ENCODE measurements at places on chromosomes 6 and 20. TPM values are rescaled to one million over a fixed set of nuclear protein-coding genes. Genes with fewer than 3 reads are reported as not detected.
A peak's percentile ranks its signal among the peaks of the same experiment; 100 is the strongest.

The BLCAP gene
- 29.1 TPM for total RNA-seq

The AKAP12 gene
- 380 TPM for total RNA-seq

DNA sequence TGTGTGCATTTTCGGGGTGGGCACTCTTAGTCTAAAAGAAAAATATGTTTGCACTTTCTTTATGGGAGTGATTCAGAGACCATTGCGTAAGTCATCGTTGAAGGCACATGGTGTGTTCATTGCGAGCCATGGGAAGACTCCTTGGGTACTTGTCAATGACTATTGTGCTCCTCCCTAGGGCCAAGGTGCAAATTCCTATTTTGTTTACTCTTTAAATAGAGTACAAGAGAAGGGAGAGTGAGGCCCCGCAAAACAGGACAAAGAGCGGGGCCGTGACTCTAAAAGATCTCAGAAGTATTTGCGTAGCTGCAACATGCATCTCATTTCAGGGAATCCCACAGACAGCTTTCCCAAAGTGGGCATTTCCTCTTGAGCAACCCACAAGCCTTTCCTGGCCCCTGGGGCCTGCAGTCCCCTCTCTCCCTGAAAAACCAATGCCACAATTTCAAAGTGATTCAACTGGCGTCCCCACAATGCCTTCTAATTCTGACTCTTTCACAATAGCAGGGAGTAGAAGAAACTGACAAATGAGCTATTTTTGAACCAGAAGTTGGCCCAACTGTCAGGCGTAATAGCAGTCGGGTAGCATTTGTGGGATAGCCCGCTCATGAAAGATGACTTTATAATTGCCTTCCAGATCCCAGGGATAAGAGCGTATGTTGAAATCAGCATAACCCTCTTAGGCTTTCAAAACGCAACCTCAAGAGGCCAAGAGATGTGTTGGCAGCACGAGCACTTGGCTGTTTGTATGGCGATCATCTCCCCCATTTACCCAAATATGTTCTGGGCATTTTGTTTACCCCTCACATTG is 277.9 kb upstream of the BMP2 start:
- peak; percentile 35 for DNase-seq

DNA sequence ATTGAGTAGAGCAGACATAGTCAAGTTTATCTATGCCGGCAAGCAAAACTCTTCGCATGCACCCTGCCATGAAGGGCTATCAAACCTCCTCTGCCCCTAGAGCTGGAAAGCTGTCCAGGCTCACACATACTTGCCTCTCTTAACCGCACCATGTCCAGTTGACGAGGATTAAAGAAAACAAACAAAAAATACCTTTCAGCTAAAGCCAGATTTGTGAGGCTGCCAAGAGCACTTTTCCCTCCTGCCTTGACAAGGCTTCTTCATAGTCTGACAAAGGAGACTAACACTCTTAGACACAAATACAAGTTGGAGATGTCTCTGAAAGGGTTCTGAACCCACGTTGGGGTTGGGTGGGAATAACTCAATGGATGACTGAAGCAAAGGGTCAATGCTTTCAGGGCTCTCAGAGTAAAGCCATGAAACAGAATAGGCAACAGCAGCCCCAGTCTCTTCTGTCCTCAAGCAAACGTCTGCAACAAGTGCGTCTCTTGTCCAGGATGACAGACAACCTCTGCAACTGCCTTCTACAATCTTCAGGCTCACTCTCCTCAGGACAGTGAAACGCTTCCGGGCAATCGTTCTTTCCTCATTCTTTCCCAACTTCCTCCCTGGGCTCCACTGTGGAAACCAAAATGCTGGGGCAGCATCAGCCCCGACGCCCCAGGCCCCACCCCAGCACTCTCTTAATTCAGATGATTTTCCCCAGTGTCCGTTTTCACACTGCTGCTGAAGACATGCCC is 57.8 kb downstream of the AGPAT4 start:
- DNase-seq, result peak; percentile 24

GRCh38 chr6:22917344-22917743 is 348.0 kb downstream of the HDGFL1 start:
- DNase-seq, result no peak
